HFFc6 (cell line): ENCODE measurements at places on chromosomes 7 and 10. TPM values are rescaled to one million over a fixed set of nuclear protein-coding genes. Genes with fewer than 3 reads are reported as not detected.

DNA sequence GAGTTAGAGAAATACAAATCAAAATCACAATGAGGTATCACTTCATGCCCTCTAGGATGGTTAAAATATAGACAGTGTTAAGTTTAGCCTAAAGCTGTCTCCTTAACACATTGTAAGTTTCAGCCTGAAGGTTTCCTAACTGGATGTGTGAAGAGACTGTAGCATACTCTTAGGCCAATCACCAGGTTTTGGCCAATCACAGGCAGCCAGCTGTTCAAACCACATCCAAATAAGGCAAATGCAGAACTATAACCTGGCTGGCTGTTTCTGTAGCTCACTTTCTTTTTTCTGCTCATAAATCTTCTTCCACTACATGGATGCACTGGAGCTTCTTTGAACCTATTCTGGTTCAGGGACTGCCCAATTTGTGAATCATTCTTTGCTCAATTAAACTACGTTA, 19.7 kb downstream of the ESYT2 start:
- DNase-seq, result no peak

GRCh38 chr7:88835147-88835728, 39.7 kb upstream of the TEX47 start:
- DNase-seq, result no peak

DNA sequence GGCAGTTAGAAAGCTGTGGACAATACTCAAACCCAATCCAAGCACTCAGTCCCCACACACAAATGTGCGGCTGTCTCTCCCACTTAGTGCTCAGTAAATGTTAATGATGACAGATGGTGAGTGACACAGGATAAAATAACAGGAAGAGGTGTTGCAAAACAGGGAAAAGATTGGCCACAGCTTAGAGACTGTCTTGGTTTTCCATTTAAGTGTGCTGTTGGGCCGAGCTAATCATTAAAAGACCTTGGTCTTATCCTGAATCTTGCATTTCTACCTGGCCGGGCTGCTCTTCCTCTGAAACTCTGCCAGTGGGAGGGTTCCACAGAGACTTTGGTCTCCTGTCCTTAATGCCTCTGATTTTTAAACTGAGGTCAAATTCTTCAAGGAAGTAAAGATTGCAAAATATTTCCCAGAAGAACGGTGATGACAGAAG, 113.1 kb upstream of the RNF32 start:
- DNase-seq, result no peak

DNA sequence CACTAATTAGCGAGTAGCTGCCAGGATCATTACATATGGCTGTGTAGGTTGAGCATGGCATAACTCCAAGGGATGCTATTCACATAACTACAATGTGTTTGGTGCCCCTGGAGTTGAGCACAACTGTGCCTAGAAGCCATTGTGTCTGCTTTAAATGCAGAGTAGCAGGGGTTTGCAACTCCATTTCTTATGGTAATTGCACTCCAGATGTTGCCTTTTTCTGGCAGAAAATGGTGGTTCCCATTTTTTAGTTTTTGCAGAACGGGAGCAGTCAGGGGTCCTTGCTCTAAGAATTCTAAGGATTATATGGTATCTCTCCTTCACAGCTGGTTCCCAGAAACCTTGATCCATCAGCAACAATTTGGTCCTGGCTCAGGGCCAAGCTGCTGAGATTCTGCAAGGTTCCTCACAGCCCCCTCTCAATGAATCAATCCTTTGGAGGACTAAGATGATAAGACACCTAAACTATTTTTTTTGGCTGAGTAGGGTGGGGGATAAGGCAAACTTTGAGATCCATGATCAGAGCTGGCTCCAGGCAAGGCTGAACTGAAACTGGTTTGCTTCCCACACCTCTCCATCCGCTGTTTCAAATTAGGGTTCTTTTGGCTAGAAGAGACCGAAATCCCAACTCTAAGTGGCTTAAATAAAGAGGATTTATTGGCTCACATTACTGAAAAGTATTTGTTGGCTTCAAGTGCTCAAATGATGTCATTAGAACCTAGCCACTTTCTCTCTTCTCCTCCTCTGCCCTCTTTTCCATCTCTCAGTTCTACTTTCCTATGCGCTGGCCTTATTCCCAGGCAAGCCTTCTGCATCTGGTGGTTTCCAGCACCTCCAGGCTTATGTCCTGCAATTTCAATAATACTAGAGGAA, 97.5 kb upstream of the CCDC6 start:
- no peak for DNase-seq

GRCh38 chr10:1874533-1874932, 137.2 kb upstream of the ADARB2 start:
- DNase-seq, result no peak

PWWP2B gene
- total RNA-seq, result 4.8 to 6.9 TPM (median 5.7 TPM) in 3 replicates

RPEL1 gene
- total RNA-seq, result not detected in 3 replicates

CACNB2 gene
- not detected in 3 replicates for total RNA-seq
